ENCODE measurements at places on chromosomes 4 and X.

- no peak for DNase-seq
These were observed 254.9 kb upstream of the ZCCHC13 start for GRCh38 chrX:74049126-74049525.

GRCh38 chrX:120213438-120214265 is 37.0 kb upstream of the ZBTB33 start:
- no peak for DNase-seq

DNA sequence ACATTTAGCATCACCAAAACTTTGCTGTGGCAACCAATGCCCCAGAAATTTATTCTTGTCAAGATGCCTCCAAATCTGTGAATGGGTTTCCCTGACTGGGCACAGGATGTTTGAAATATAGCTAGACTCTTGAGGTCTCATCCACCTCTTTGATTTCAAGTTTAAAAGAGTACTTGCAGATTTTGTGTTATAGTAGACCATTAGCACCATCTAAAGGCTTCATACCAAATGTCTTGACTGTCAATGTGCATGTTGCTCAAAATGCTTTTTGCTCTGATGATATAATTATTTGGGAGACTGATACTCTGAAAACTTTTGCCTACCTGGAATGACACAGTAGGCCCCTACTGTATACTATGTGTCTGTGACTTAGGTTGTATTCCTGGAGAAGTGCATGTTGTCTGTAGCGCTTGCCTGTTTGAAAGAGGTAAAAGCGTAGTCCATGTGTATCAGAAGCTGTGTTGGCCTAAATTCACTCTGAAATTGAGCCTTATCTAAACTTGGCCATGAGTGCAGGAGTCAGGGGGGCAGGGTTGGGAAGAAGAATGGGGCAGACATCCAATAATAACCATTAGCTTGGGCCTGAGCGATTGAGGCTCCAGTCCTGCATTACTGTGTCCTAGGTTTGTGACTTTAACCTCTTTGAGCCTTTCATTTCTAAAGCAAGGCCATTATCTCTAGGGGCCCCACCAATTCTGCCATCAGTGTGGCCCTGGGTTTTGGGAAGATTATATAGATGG is 33.8 kb downstream of the NDP start:
- DNase-seq: no peak

GRCh38 chrX:42678133-42678532 is 99.8 kb downstream of the PPP1R2C start:
- no peak for DNase-seq

DNA sequence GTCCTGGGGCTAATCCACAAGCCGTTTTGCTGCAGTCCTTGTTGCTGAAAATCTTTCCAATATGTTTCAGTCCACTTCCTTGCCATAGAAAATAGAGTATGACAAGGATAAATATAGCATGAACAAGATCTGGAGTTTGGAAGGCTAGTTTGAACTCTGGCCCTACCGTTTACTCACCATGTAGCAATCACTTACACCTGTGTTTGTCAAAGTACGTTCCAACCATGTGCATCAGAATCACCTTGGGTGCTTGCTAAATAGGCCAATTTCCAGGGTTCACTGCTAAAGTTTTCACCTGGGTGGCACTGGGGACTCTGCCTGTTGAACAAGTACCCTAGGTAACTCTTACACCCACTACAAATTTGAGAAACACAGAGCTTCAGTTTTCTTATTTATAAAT is 188.9 kb downstream of the ENOX2 start:
- no peak for DNase-seq

DNA sequence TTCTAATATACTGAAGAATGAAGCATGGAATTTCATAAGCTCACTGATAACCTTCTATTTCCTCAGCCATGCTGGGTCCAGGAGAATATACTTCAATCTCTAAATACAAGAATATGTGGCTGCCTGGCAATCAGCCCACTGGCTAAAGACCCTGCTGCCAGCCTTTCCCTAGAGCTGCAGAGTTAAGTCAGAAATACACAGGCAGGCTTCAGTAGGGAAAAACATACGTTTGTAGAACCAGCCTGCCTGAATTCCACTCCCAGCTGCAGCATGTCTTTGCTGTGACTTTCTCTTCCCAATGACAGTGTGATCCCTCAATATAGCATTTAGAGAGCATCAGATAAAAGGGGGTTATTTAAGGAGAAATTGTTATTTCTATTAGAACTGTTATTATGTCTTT is 289.1 kb downstream of the PCDH19 start:
- no peak for DNase-seq

DNA sequence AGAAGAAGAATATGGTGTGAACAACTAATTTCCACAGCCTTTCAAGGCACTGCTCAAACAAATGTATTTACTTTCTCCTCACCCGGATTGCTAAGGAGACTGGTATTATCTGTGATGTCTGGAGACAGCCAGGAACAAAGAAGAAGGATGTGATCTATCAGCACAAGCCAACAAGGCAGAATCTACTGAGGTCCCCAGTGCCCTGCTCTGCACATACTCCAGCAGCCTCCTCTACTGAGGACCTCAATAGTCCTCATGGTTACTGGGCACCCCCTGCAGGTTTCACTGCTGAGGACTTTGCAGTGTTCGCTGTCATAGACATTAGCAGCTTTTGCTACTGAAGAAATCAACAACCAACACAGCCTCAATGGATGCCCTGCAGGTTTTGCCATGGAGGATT is 930.1 kb downstream of the ADGRL3 start:
- DNase-seq: no peak

DNA sequence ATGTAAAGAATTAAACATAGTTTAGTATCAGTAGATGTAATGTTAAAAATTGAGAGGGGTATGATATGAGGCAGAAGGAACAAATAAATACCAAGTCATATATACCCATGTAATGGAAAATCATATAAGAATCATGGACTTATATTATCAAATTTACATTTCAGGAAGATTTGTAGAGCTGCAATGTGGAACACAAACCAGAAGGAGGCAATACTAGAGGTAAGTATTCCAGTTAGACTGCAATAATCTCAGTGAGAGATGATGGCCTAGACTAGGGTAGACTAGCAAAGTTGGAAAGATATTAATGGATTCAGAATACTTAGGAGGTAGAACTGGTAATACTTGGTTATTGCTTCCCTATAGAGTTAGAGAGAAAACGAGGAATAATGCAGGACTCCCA is 603.0 kb upstream of the KLHL4 start:
- no peak for DNase-seq

- no peak for DNase-seq
These were observed 34.8 kb downstream of the FHIP1A start for GRCh38 chr4:151443752-151444151.

- DNase-seq: no peak
These were observed 19.6 kb downstream of the RCHY1 start for GRCh38 chr4:75494563-75494962.

DNA sequence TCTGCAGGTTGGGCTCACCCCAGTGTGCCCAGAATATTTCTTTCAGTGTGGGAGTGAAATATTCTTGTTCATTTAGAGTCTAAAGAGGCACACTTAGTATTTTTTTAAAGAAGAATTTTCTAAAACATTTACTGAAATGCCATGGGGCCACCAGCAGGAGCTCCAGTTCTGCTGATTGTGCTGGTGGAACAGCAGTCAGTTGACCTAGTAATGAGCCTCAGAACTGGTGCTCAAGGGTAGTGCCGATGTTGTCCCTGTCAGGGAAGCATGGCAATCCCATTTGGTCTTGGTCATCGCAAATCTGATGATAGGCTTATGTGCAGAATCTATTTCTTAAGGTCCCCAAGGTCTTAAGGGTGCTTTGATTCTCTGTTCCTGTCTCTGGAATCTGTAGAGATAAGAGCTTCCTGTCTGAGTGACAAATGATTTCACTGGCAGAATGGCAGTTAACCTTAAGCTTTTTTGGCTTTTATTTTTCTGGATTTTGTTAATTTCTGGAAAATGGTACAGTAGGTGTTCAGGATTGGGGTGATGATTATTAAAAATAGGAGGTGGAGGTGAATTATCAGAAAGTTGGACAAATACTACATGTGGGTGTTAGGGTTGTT is 31.3 kb downstream of the JADE1 start:
- no peak for DNase-seq

DNA sequence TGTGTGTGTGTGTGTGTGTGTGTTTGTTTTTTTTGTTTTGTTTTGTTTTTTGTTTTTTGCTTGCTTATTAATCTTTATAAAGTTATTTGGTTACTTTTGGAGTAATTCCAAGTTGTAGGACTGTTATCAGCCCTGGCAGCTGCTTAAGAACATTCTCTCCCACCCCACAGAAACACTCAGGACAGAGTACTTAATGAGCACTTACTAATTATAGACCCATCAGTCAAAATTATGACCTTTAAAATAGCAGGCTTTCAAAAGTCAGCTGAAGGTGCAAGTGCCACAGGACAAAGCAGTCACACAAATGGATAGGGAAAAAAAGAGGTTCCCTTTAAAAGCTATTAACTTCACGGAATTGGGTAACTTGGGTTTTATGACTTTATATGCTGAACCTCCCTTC is 69.0 kb downstream of the BEND2 start:
- DNase-seq: no peak

DNA sequence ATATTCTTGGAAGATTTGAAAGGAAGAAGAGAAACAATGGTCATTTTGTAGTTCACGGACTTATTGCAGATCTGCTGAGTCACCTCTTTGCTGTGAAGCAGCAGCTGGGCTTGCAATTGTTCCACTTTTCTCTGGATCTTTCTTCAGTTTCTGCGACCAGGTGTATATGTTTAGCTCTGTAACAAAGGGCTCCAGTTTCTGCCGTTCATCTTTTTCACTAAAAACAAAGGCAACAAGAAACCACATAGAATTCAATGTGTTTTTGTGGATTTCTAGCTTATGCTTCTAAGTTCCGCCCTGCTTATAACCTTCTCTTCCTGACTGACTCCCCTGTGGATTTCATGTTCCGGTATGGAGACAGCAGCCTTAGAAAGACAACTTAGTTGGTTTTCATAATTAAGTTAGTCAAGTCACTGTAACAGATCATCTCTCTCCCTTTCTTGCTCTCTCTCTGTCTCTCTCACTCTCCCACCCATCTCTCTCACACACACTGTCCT is 121.6 kb upstream of the EPHA5 start:
- DNase-seq: no peak

DNA sequence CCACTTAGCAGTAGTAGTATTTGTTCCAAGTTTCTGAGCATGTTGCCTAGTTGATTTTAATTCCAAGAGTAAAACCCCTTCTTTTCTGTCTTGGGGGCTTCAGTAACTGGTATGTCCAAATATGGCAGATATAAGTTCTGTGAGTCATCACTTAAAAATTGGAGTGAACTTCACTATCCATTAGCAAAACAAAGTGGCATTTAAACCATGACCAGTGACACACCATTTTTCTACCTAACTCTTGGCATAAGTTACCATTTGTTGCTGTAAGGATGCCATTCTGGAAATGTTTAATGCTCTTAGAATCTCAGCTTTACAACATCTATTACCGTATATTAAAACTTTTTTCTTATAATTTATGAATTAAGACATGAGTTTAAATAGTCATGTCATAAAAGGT is 102.0 kb downstream of the CBR4 start:
- DNase-seq: no peak

- DNase-seq: no peak
These were observed 334.5 kb downstream of the GASK1B start for GRCh38 chr4:157838366-157838765.

- no peak for DNase-seq
These were observed 54.1 kb upstream of the VEGFD start for GRCh38 chrX:15438332-15438731.

GRCh38 chr4:55359397-55359916 is 13.4 kb downstream of the SRD5A3 start:
- no peak for DNase-seq

DNA sequence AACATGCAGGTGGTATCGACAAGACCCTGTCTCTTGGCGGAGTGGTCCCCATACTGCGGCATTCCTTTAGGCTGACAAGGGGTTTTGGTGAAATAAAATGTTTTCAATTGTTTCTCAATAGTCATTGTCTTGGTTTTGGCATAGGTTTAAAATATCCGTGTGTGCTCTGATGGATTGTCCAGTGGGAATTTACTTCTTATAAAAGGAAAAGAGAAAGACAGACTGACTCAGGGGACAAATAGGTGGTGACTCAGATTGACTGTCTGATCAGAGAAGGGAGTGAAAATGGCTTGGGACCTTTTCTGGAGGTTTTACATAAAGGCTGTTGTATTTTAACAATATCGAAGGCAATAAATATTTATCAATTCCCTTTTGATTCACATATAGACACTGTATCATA is 129.8 kb downstream of the SORBS2 start:
- no peak for DNase-seq

- no peak for DNase-seq
These were observed 788.4 kb downstream of the RPA4 start for GRCh38 chrX:97672138-97672537.

DNA sequence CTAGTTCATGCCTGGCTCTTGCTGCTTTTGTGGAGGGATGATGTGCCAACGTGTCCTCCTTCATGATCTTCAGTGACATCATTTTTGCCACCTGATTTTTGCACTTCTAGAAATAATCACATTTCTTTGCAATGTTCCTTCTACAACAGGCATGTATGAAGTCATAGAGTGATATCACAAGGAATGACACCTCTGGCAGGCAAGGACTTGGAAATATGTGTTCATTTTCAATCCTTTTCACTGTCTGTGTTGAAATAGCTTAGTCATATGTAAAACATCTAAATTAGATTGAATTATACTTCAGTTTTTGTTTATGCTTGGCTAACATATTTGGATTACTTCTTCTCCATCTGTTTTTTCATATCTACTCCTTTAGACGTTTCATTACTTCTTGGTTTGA is 221.2 kb upstream of the STK26 start:
- no peak for DNase-seq

DNA sequence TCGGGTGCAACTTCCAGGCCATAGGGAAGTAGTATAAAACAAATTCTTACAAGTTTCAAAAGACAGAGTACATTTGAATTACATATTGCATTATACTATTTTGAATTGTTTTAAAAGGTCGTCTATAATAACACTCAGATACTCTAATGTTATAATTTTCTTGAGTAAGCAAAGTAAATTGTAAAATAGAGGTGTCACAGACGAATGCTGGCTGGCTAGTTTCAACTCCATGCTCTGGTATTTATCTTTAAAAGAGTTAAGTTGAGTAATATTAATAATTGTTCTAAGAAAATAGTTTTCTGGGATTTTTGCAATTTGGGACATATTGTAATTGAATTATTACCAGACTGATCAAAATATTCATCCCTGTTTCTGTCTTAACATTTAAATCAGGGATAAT is 764.9 kb downstream of the TECRL start:
- DNase-seq: no peak

GRCh38 chrX:8849945-8850344 is 48.8 kb upstream of the FAM9A start:
- DNase-seq: no peak

- DNase-seq: no peak
These were observed 76.8 kb downstream of the RTL5 start for GRCh38 chrX:72054779-72055489.

DNA sequence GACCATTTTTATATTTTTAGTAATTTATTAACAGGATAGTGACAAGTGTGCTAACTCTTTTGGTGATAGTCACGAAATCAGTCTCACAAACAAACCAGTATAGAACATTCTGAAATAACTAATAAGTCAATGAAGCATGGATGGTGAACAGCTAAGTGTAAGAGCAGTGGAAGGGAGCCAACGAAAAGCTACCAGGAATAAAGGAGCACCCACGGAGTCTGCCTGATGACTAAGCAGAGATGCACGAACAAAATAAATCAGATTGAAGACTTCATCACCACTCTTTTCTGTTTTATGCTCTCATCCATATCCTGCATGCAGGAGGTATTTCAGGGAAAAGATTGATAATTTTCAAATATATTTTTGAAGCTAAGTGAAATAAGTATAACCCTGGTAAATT is 891.1 kb upstream of the HS3ST1 start:
- DNase-seq: no peak

GRCh38 chrX:54640103-54640690 is 110.2 kb downstream of the GNL3L start:
- no peak for DNase-seq

Measured in left ventricle myocardium inferior (tissue), 1 donor.